Suppressor macrophage treated with lipopolysaccharide for 1 hour (primary cell): ENCODE measurements at places on chromosomes 6 and 20.

DNA sequence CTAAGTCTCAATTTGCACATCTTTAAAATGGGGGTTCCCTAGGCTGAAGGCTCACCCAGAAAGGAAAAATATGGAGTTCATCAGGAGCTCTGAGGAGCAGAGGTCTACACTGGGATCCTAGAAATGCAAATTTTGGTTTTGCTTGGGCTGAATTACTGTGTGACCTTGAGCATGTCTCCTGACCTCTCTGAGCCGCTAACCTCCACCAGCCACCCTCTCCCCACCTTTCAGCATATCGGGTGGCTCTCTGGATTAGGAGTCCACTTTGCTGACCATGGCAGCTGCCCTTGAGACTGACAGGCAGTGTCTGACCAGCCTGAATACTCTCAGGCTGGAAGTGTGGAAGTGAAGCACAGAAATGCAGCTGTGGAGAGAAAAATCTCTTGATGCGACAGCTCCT is 165.9 kb upstream of the LRFN2 start:
- no peak for DNase-seq

- no peak for DNase-seq
Observed at GRCh38 chr6:8079126-8079525, 14.9 kb upstream of the BLOC1S5 start.

- no peak for DNase-seq
Observed at GRCh38 chr6:118758946-118759345, 107.6 kb upstream of the CEP85L start.

DNA sequence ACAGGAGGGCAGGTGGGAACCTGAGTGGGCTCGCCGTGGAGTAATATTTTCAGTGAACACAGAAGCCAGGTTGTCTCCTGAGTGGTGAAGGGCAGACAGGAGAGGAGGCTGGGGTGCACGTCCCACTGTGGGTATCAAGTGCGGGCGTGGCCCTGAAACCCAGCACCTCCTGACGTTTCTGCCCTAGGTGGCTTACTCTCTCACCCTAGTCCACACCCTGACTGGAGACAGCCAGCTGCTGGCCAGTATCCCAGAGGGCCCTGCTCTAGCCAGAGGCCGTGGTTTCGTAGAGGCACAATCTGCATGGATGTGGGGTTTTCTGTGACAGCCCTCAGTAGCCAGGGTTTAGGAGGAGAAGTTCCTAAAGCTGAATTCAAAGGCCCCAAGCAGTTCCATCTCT is 86.7 kb downstream of the TRERF1 start:
- no peak for DNase-seq

DNA sequence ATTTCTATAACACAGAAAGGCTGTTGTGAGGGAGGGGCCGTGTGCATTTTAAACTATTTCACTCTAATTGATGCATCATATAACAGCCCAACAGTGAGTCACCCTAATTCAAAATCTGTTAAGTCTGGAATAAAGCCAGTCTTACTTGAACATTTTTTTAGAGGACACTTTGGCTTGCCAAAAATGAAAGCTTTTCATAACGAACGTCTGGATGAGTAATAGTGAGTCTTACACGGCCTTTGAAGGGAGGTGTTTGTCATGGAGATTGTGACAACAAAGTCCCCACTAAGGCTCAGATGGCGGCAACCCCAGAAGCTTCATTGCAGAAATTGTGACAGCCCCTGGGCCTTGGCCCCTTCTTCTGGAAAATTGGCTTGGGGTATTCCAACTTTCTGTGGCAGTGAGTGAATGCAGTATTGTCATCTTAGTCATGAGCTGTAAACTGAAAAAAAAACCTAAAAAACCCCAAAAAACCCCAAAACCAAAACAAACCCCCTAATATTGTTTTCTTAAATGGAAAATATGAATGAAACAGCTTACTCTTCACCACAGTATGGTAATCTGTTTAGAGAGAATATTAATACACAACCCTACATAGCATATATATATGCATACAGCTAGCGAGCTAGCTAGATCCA is 92.6 kb upstream of the CLDN20 start:
- DNase-seq = peak; percentile 88

DNA sequence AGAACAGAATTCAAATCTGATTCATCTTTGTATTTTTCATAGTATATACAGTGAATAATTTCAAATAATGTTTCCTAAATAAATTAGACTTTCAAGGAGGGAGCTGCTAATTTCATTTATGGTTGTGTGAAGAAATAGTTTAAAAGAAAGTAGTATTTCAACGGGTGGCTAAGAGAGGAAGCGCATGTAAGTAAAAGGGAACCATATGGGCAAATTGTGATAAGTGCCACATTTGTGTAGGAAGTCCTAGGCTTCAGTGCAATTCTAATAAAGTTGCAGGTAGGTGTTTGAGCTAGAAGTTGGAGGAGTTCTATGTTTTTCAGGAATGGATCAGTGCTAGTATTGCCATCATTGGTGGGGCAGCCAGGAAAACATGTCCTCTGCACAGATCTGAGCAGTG is 178.8 kb upstream of the PRDM1 start:
- no peak for DNase-seq

- no peak for DNase-seq
Observed at GRCh38 chr6:110327391-110327790, 30.8 kb downstream of the METTL24 start.

DNA sequence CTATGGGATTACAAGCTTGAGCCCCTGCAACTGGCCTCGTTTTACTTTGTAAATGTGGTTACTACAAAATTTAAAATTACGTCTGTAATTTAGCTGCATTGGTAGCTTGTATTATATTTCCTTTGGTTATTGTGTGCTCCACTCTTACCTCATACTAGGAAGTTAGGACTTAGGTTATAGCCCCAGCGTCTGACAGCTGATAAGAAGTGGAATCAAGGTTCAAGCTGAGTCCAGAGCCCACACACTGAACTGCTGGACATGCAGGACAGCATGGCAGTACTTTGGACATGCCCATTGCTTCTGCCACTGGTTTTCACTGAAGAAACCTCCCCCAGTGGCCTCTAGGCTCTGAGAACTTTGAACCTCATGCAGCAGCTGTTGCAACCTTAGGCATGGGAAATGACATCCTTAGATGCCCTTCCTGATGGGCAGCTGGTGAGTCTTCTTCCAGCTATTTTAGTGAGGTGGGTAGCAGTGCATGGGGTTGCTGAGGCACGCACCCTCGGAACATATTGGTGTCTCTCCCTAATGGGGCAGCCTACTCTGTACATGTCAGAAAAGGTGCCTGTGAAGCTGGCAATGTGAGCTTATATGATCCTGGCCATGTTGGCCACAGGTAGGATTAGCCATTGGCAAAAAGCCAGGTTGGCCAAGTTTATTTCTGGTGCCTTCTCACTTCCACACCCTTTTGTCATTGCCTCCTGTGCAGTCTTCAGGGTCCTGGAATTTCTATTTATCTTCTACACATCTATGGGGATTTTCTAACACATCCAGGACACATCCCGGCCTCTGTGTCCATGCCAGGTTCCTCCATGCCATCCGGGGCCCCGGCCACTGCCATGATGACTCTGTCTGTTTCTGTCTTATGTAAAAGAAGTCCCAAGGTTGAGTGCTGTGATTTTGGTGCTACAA is 85.3 kb downstream of the CDS2 start:
- no peak for DNase-seq

DNA sequence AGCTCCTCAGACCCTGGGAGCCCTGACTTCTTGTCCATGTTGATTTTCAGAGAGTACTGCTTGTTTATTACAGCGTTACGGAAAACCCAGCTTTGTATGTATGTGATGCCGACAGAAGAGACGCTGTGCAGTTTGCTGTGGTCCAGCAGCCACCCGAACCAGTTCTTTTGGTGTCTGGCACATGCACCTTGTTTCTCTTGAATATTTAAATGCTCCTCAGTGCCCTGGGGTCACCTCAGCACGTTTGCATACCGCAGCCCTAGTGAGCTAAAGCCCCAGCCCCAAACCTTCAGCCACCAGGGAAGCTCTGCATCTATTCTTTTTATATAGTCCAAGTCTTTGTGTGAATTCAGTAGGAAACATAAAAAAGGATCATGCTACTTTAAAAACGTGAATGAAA is 39.9 kb downstream of the AFDN start:
- no peak for DNase-seq

DNA sequence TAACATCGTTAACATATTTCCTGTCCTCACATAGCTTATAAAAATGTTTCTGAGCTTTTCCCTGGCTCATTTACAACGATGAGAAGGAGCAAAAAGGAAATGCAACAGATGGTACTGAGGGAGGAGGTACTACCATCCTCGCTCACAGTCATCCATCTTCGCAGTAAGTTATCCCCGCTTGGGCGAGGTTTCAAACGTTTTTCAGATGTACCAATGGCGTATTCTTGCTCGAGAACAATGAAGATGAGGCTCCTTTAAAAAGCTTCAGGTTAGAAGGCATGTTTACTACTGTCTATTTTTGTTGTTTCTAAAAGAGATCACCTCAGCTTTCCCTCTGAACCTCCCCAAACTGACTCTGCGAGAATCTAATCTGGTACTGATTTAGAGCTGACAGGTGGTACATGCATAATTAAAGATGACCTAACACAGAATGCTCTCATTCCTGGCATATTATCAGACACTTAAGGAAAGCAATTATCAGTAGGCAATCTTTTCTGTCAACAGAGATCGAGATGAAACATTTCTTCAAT is 178.7 kb downstream of the GJA10 start:
- DNase-seq = no peak

DNA sequence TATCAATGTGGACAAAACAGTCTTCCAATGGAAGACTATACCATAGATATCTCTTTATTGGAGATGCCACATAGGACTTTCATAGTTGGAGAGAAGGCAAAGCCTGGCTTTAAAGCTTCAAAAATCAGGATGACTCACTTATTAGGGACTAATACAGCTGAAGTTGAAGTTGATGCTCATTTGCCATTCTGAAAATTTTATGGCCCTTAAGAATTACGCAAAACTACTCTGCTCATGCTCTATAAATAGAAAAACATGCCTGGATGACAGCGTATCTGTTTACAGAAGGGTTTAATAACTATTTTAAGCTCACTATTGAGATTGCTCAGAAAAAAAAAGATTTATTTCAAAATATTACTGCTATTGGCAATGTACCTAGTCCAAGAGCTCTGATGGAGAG is 155.5 kb upstream of the DST start:
- DNase-seq = peak; percentile 51

GRCh38 chr6:162621246-162621645 is 106.3 kb downstream of the PRKN start:
- DNase-seq = no peak

- DNase-seq = no peak
Observed at GRCh38 chr6:150299873-150300485, 68.8 kb upstream of the IYD start.

- DNase-seq = peak; percentile 42
Observed at GRCh38 chr6:42363926-42364849, 87.5 kb downstream of the TRERF1 start.

- peak; percentile 69 for DNase-seq
Observed at GRCh38 chr20:64057628-64058498, 5.1 kb upstream of the TCEA2 start.

- no peak for DNase-seq
Observed at GRCh38 chr6:43122146-43122545, 46.0 kb downstream of the PTK7 start.

- no peak for DNase-seq
Observed at GRCh38 chr20:25280051-25280573, 32.2 kb downstream of the PYGB start.

- no peak for DNase-seq
Observed at GRCh38 chr6:170057961-170058877, 232.7 kb downstream of the DLL1 start.

- DNase-seq = no peak
Observed at GRCh38 chr6:19755181-19755580, 82.0 kb upstream of the ID4 start.

DNA sequence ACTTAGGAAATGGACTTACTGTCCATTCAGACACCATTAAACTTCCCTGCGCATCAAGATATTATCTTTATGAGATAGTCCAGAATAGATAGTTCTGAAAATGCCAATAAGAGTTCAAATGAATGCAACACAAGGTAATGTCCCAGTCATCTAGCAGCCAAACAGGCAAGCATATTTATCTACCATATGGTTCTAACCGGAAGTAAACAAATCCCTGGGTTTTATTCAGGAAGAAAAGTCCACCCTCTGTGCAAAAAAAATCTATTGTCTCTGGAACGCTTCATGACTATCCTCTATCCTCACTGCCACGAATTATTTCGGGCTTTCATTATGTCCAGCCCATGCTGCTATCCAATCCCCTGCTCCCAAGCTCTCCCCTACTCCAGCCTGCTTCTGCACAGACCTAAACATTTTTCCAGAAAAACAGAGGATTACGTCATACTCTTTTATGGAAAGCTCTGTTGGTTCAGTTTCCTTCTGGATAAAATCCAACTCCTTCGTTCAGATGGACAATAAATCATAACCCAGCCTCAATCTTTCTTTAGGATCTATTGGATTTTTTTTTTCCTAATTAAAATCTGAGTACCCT is 11.4 kb downstream of the PPIL6 start:
- DNase-seq = no peak

GRCh38 chr6:106152952-106153351 is 66.8 kb downstream of the PRDM1 start:
- DNase-seq = peak; percentile 36

GRCh38 chr20:63645218-63645617 is 8.0 kb downstream of the STMN3 start:
- DNase-seq = no peak

- DNase-seq = no peak
Observed at GRCh38 chr20:2350606-2351005, 30.1 kb upstream of the TGM6 start.

- no peak for DNase-seq
Observed at GRCh38 chr6:117890172-117890571, 16.9 kb upstream of the SLC35F1 start.

DNA sequence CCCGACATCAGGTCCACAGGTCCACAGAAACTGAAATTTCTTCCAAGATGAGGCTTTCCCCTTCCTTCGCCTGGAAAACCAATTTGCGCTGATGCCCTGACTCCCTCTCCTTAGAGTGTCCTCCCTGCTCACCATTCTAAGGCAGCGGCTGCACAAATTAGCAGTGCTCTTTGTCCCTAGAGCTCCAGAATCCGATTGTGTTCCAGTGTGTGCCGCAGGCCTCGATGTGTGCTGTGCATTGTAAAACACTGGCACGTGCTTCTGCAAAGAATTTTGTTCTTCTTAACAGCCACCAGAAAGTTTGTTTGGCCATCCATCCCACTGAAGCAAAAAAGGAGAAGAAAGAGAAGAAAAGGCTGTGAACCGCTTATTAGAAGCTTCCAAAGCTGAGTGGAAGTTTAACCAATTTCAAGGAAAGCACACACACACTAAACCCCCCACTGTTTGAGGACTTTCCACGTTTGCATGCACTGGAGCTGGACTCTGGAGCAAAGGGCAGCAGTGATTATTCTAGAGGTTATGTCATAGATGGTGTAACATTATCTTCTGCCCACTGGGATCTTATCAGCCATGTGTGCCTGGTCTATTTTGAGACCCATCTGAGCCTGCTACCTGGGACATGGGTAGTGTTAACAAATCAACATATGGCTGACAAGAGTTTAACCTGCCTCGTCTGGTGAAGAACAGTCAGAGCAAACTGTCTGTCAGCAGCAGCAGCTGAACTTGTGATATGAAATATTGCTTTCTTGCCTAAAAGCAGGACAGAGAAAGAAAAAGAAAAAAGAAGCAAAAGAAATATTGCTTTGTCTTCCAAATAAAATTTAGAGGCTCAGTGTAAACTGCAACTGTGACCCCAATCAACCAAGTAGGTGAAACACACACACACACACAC is 64.9 kb upstream of the RREB1 start:
- peak; percentile 88 for DNase-seq

GRCh38 chr6:135236732-135237131 is 55.6 kb downstream of the MYB start:
- DNase-seq = no peak
